Stimulated activated naive CD8-positive, alpha-beta T cell treated with anti-CD3 and anti-CD28 coated beads, Interleukin-15, Interleukin-2, amounts not matched to agents 100 U/mL and 50 U/mL, for 24 hours (primary cell): ENCODE measurements at places on chromosomes 11 and 22.

GRCh38 chr11:134949121-134950090 is 537.4 kb upstream of the B3GAT1 start:
- no peak for DNase-seq

DNA sequence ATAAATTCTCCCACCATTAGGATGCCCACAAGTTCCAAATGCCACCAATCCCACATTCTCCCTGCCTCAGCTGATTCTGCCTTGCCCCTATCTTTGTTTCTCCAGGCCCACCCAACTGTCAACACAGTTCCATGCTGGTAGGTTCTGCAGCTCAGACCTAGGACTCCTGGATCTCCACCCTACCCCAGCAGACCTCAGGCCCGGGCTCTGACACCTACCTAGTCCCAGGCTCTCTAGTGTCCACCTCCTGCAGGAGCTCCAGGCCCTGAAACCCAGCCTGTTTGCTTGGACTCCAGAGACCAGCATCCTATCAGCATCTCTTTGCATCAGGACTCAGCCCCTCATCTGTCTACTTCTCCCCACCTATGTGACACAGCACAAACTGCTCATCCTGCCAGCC is 86.5 kb downstream of the PDE2A start:
- no peak for DNase-seq

- DNase-seq: no peak
These were observed 104.4 kb downstream of the MICAL2 start for GRCh38 chr11:12214751-12215150.

- peak; percentile 3 for DNase-seq
These were observed at the start of gene GUCY1A2 for GRCh38 chr11:107018219-107018901. Gene GUCY1A2 (minus strand): TSS chr11:107018476. CDS start chr11:107018055, 421 bp downstream.

- no peak for DNase-seq
These were observed 295.2 kb downstream of the GUCY1A2 start for GRCh38 chr11:106723071-106723470.

DNA sequence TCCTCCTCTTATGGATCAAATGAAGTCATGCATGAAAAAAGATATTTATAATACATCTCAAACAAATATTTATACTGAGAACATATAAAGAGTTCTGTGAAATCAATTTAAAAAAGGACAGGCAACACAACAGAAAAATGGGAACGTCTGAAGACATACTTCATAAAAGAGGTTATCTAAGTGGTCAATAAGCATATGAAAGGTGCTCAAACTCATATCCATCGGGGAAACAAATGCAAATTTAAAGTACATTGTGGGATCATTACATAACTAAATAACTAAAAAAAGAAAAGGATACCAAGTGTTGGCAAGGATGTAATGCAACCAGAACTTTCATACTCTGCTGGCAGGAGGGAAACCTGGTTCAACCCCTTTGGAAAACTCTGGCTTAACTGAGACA is 22.3 kb downstream of the TPST2 start:
- DNase-seq: no peak

DNA sequence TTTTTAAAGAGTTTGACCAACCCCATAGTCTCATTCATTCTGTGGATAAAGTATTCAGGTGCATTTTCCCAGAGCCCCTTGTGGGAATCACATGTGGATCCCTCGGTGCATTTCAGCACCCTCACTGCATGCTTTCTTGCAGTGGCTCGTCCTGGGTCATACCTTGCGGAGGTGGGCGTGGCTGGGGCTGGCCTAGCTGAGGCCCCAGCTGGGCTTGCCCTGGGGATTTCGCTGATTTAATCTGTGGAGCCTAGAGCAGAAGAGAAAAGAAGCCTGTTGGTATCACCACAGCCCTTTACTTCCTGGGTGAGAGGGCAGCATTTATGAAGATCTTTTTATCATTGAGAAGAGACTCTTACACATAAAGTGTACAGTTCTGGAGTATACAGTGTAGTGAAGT is 53.1 kb downstream of the FBXO7 start:
- DNase-seq: no peak

DNA sequence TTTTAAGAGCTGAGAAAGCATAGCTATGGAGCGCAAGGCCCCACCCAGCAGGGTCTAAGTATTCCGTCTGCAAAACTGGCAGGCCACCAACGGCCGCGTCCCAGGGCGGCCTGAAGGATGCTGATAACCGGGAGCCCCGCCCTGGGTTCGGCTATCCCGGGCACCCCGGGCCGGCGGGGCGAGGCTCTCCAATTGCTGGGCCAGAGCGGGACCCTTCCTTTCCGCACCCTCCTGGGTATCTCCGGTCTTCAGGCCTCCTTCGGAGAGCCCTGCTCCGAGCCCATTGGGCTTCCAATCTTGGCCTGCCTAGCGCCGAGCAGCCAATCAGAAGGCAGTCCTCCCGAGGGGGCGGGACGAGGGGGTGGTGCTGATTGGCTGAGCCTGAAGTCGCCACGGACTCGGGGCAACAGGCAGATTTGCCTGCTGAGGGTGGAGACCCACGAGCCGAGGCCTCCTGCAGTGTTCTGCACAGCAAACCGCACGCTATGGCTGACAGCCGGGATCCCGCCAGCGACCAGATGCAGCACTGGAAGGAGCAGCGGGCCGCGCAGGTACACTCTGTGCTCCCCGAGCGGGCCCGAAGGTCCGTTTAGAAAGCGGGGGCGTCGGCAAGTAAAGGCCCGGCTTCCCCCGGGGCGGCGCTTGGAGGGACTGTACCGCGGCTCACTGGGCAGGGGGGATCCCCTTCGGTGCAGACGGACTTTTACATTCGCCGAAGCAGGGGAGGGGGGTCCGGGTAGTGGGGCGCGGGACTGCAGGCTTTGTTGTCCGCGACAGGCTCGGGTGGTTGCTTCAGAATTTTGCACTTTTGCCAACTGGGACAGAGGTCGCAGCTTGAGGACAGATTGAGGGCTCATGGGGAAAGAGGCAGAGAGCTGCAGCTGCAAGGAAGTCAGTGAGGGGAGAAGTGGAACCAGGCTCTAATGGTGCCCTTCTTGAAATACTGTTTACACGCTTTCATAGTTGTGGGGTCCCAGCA is at the start of gene CAT:
Gene CAT, plus strand, starts transcription at position 406 of the 979 bp plus-strand sequence. Its CDS starts 80 bp downstream, at position 486.
- DNase-seq: peak; percentile 98

GRCh38 chr11:75815345-75816168 is 547 bp downstream of the UVRAG start:
- peak; percentile 60 for DNase-seq

DNA sequence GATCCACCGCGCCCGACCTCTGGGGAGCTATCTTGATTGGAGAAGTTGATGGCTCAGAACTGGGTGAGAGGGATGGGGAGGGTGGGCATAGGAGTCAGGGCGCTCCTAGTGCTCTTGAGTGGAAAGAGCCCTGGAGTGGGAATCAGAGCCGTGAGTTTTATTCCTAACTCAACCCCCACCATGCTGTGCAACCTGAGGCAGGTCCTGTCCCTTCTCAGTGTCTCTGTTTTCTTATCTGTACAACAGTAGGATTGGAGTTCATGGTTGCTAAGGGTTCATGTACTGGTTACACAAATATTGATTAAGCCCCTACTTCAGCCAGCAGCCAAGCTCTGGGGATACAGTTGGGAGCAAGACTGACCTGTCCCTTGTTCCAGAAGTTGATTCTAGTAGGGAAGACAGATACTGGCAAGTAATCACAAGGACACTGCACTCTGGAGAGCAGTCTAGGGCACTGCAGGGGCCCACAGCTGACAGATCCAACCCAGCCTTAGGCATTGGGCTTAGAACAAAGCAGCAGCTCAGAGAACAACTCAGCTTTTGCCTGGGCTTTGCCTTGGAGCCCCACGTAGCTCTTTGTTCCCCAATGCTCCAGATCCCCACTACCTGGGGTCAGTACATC is 12.4 kb upstream of the DAGLA start:
- DNase-seq: no peak

DNA sequence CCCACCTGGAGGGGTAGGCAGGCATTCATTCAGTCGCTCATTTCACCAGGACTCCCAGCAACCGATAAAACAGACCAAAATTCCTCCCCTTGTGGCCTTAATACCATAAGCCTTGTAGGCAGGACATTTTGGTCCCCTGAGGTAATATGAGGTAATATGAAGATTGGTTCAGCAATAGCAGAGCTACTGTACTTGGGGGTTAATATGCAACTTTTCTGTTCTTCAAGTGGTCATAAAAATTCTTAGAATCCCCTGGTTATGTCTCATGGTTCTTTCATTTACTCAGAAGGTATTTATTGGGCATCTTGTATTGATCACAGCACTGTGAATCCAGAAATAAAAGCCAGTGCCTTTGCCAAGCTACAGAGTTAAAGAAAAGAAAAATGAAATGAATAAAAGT is 29.8 kb downstream of the SHISA8 start:
- no peak for DNase-seq

DNA sequence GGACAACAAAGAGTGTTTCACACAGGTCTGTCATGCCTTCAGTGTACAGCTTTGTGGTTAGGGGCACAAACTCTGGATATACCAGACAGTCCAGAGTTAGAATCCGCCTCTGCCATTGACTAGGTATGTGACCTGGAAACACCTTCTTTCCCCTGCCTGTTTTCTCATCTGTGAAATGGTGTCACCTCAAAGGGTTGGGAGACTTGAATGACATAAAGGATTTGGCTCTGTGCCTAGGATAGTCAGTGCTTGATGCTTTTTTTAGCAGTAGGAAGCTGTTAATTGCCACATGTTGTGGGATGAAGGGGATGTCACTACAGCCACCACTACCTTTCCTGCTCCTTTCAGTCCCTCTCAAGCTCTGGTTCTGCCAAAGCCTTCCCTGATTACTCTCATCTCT is 17.4 kb upstream of the LRRC55 start:
- DNase-seq: no peak

DNA sequence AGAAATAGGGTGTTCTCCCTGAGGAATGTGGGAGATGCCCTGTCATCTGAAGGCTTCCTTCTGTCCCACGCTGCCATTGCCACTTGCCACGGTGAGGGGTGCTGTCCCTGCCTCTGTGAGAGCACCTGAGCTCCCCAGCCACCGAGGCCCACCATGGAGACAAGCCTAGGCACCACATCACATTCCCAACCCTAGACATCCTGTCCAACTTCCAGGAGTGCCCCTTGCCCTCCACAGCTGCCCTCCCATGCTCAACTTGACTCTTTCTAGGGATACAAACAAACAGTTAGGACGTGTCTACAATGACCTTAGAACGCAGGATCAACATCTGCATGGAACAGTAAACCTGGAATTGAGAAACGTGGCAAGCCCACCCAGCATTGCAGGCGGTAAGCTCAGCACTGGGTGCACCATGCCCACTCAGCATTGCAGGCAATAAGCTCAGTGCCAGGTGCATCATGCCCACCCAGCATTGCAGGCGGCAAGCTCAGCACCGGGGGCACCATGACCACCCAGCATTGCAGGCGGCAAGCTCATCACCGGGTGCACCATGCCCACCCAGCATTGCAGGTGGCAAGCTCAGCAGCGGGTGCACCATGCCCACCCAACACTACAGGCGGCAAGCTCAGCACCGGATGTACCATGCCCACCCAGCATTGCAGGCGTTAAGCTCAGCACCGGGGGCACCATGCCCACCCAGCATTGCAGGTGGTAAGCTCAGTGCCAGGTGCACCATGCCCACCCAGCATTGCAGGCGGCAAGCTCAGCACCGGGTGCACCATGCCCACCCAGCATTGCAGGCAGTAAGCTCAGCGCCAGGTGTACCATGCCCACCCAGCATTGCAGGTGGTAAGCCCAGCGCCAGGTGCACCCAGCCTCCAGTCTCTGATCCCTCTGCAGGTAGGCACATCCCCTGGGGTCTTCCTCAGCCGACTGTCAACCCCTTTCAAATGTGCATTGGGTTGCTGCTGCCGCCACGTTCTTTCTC is 1463.9 kb downstream of the TBC1D22A start:
- no peak for DNase-seq

GRCh38 chr11:117697319-117697718 is 99.7 kb downstream of the DSCAML1 start:
- DNase-seq: no peak

- DNase-seq: no peak
These were observed 19.1 kb downstream of the KCNC1 start for GRCh38 chr11:17753641-17754040.

- no peak for DNase-seq
These were observed 217.6 kb downstream of the TTC28 start for GRCh38 chr22:28462041-28462440.

DNA sequence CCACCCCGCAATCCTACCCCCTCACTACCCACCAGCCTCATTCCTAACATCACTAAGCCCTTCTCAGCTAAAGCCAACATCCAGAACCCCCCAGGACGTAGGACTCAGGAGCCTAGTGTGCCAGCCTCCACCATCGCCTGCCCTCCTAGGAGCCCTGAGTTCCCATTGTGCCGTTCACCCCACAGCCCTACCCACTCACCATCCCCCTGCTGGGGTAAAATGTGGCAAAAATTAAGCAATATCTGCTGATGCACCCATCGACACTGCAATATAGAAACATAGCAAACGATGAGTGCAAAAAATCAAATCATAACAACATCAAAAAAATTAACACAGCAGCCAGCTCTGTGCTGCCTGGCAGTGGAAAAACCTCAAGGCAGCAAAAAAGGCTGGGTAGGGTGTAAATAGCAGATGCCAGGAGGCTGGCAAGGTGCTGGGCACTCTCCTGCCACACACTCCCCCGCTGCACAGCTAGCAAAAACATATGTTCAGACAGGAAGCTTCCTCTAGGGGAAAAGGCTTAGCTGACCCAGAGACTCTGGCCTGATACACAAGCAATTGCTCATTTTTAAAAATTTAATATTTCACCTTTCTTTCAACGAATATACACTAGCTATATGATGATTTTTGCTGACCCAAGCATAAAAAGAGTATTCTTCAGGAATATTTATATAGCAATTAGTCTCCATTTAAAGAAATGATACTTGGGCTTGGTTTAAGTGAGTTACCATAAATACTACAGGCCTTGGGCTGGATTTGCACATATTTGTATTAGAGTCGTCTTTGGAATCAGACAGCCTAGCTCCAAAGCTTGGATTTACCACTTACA is 33.8 kb downstream of the PRDM10 start:
- no peak for DNase-seq

GRCh38 chr11:44886790-44887140 is 63.9 kb downstream of the TP53I11 start:
- DNase-seq: no peak

DNA sequence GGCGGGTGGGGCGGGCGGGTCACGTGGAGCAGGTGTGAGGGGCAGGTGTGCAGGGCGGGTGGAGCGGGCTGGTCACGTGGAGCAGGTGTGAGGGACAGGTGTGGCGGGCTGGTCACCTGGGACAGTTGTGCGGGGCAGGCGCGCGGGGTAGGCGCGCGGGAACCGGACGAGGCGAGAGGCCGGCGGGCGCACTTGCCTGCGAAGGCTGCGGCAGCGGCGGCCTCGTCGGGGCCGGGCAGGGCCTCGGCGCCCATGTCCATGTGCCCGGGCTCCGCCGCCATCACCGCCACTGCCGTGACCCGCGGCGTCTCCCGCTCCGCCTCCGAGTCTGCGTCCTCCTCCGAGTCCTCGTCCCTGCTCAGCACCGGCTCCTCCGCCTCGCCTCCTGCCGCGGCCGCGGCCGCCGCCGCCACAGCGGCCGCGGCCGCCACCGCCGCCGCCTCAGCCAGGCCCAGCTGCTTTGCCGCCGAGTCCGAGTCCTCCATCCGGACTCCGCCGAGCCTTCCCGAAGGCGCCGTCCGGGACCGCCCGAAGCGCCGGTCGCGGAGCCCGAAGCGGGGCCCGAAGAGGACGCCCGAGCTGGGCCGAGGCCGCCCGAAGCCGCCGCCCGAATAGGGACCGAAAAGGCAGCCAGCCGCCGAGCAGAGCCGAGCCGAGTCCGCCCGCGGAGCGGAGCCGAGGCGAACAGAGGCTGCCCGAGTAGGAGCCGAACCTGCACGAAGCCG is at the start of gene DEAF1:
Gene DEAF1, minus strand, starts transcription at position 660 of the 725 bp plus-strand sequence. Its CDS starts 175 bp downstream, at position 485.
- DNase-seq: peak; percentile 99

- DNase-seq: no peak
These were observed 290.2 kb downstream of the SWAP70 start for GRCh38 chr11:9953994-9954626.

GRCh38 chr11:86787656-86788055 is 12.7 kb upstream of the PRSS23 start:
- DNase-seq: no peak

GRCh38 chr11:116853461-116854073 is 16.1 kb upstream of the APOA1 start:
- DNase-seq: peak; percentile 54
